ENCODE measurements at places on chromosomes 5 and 9.

- H3K4me1 ChIP-seq, result no peaks in the 10 kb centered on the region
- no peaks in the 10 kb centered on the region for H3K36me3 ChIP-seq
- no peak overlapping the region for H3K27ac ChIP-seq
- H3K4me3 ChIP-seq, result no peak overlapping the region
- no peak for DNase-seq
Observed at GRCh38 chr5:149674686-149675085, 55.4 kb upstream of the PPARGC1B start.

DNA sequence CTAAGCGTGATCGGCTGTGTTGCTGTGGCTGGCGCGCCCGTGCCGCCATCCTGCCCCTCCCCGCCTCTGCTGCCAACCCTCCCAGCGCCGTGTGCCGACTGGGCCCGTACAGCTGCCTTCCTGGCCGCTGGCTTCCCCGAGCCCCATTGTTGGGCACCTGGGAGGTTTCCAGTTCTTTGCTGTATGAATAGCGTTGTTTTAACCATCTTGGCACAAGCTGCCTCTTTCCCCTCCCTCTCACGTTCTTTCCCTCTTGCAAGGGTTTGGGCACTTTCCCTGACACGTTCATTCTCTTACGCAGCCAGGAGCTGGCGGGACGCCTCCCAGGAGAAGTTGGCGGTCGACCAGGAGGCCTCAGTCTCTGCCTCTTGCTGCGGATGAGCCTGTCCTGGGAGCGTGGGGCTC lies 43.1 kb upstream of the RXRA start:
- H3K27me3 ChIP-seq, result no peaks in the 10 kb centered on the region
- H3K4me1 ChIP-seq, result no peaks in the 10 kb centered on the region
- no peak overlapping the region for H3K4me3 ChIP-seq
- peak overlapping the region; percentile 6 for H3K27ac ChIP-seq
- H3K36me3 ChIP-seq, result no peaks in the 10 kb centered on the region
- DNase-seq, result peak; percentile 93

DNA sequence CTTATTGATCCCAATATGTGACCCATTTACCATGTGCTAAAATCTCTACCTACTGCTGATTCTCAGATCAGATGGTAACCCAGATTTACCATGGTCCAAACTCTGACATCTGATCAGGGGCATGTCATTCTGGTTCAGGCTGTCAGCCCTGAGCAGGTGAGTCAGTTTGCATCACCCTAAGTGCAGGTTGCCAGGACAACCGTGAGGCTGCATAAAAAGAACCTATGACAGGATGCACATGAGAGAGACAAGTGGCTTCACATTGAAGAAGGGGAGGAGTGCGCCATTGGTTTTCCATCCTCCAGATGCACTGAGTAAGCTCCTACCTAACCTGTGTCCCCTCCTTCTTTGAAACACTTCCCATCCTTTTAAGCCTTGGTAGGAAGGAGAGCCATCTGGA lies 801 bp upstream of the PRSS3 start:
- H3K36me3 ChIP-seq, result no peaks in the 10 kb centered on the region
- DNase-seq, result no peak
- H3K4me1 ChIP-seq, result no peaks in the 10 kb centered on the region
- H3K27ac ChIP-seq, result no peak overlapping the region

- H3K27me3 ChIP-seq, result no peaks in the 10 kb centered on the region
- DNase-seq, result no peak
- no peaks in the 10 kb centered on the region for H3K4me1 ChIP-seq
- no peaks in the 10 kb centered on the region for H3K36me3 ChIP-seq
Observed at GRCh38 chr5:98050583-98050982, 722.9 kb upstream of the RGMB start.

DNA sequence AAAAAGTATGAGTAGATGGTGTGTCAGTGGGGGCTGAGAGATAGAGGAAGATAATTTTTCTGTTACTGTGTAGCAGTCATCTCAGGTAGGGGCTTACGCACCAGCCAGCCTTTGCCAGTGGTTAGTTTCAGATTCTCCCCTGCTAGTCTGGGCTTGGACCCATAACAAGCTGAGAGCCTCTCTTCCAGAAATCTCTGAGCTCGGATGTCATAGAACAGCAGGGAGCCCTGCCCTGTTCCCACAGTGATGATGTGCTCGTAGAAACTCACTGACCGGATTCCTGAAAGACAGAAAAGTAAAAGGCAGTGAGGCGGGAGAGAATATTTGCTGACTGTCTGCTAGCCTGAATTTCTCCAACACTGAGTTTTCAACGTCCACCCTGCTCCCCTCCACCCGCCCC lies 37.2 kb downstream of the DCAF12 start:
- DNase-seq, result no peak
- peaks cover 3% of the 10 kb centered on the region for H3K4me1 ChIP-seq
- peaks cover 4% of the 10 kb centered on the region for H3K36me3 ChIP-seq
- H3K4me3 ChIP-seq, result no peak overlapping the region

DNA sequence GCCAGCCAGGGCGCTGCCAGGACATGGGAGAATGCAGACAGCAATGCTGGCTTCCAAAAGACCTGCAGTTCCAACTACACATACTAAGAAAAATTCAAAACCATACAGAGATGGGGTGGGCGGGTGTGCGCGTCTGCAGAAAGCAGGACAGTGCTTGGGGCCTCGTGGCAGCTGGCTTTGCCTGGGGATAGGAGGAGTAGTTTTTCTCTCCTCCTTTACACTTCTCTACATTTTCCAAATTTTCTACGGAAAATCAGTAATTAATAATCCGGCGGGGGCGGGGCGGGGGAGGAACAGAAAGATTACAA lies 43.6 kb upstream of the SARDH start:
- no peak overlapping the region for H3K4me3 ChIP-seq
- no peaks in the 10 kb centered on the region for H3K36me3 ChIP-seq
- no peak for DNase-seq
- no peaks in the 10 kb centered on the region for H3K4me1 ChIP-seq
- H3K27me3 ChIP-seq, result no peaks in the 10 kb centered on the region

DNA sequence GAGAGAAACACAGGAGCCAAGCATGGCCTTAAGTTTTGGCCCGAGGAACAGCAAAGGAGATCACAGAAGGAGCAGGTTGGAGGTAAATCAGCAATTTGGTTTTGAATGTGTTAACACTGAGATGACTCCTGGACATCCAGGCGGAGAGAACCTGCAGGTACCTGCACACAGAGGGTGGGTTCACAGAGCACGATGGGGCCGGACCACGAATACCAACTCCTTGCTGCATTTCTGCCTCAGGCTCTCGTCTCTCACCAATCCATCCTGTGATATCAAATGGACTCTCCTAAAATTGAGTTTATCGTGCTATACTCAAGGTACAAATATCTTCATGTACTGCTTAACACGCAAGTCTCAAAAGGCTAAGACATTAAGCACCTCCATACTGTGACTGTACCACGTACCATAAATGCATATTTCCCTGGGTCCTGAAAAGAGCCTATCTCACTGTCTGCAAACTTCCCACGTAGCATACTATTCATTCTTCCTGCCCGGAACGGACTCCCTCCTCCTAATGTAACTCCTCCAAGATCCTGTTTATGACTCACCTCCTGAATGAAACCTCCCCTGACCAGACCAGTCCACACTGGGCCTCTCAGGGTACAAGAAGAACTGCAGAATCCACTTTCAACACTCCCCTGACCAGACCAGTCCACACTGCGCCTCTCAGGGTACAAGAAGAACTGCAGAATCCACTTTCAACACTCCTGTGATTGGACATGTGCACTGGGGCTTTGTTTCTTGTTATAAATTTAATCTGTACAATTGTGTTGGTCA lies 380.8 kb upstream of the RFX3 start:
- H3K27me3 ChIP-seq, result no peaks in the 10 kb centered on the region
- no peaks in the 10 kb centered on the region for H3K36me3 ChIP-seq
- H3K4me1 ChIP-seq, result peaks cover 3% of the 10 kb centered on the region

GRCh38 chr5:25707093-25707492 lies 1062.3 kb upstream of the CDH10 start:
- no peak overlapping the region for H3K27ac ChIP-seq
- no peaks in the 10 kb centered on the region for H3K4me1 ChIP-seq
- no peaks in the 10 kb centered on the region for H3K27me3 ChIP-seq
- H3K36me3 ChIP-seq, result no peaks in the 10 kb centered on the region
- H3K4me3 ChIP-seq, result no peak overlapping the region

GRCh38 chr5:141245250-141245717 lies at the start of gene PCDHB15:
Gene PCDHB15 (plus strand): TSS chr5:141245395. CDS start chr5:141245579, 184 bp downstream.
- no peaks in the 10 kb centered on the region for H3K36me3 ChIP-seq
- H3K27me3 ChIP-seq, result no peaks in the 10 kb centered on the region
- H3K4me3 ChIP-seq, result peak within 1 kb of the TSS; percentile 48
- H3K4me1 ChIP-seq, result no peaks in the 10 kb centered on the region

DNA sequence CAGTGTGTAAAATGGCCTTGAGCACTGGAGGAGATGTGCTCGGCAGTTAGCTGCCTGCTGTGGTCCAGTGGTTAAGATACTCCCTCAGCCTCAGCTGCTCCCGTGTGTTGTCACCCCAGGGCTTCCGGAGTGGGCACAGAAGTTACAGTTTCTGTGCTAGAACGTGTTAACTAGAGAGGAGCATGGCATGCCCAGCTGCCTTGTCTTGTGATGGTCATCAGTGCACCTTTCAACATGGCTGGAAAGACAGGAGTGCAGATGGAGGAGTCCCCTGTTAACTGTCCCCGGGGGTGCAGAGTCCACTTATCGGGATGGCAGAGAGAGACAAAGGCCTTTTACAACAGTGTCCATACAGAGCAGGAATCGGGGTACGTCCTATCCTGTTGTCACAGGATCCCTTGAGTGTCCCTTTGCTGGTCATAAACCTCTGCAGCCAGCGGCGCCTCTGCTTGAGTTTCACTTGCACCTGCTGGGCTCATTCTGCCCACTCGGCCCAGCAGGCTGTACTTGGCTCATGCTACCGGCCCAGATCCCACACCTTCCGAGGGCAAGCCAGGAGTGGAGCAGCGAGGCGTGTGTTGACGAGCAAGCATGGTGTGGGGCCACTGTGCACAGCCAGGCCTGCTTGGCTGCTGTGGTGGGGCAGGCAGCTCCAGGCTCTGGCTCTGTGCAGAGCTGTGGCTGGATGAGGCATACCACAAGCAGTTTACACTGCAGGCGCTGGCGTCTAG lies 112.6 kb downstream of the EHMT1 start:
- no peak overlapping the region for H3K4me3 ChIP-seq
- H3K27ac ChIP-seq, result no peak overlapping the region
- DNase-seq, result no peak
- no peaks in the 10 kb centered on the region for H3K4me1 ChIP-seq
- H3K36me3 ChIP-seq, result peaks cover 3% of the 10 kb centered on the region

DNA sequence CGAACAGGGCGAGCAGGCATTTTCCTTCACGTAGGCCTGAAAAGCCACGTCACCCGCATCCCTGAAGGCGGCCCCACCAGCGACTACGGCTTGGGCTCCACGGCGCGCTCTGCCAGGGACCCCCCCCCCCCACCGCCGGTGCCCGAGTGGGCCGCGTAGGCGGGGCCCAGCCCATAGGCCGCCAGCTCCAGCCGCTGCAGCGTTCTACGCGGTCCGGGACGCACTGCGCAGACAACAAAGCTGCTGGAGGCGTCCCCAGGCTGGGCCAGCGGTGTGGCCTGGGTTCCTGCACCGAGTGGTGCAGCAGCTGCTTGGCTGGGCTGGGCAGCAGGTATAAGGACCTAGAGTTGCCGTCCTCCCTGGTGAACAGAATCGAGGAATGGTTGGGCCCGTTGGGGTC lies 18.3 kb upstream of the BTNL3 start:
- no peak overlapping the region for H3K4me3 ChIP-seq
- no peaks in the 10 kb centered on the region for H3K4me1 ChIP-seq
- no peak for DNase-seq
- H3K27me3 ChIP-seq, result no peaks in the 10 kb centered on the region
- H3K27ac ChIP-seq, result no peak overlapping the region

- no peaks in the 10 kb centered on the region for H3K27me3 ChIP-seq
- H3K4me1 ChIP-seq, result no peaks in the 10 kb centered on the region
- H3K36me3 ChIP-seq, result no peaks in the 10 kb centered on the region
- DNase-seq, result no peak
Observed at GRCh38 chr5:558871-559503, 34.7 kb upstream of the SLC9A3 start.

GRCh38 chr9:35929453-35929718 lies 20.1 kb downstream of the SPAAR start:
- no peak for DNase-seq
- no peak overlapping the region for H3K4me3 ChIP-seq
- no peaks in the 10 kb centered on the region for H3K27me3 ChIP-seq
- no peaks in the 10 kb centered on the region for H3K4me1 ChIP-seq
- no peak overlapping the region for H3K27ac ChIP-seq

- no peaks in the 10 kb centered on the region for H3K36me3 ChIP-seq
- no peak overlapping the region for H3K4me3 ChIP-seq
- no peak for DNase-seq
- no peaks in the 10 kb centered on the region for H3K4me1 ChIP-seq
- no peaks in the 10 kb centered on the region for H3K27me3 ChIP-seq
Observed at GRCh38 chr9:132446887-132447286, 36.9 kb downstream of the CFAP77 start.

- H3K27me3 ChIP-seq, result no peaks in the 10 kb centered on the region
- no peak overlapping the region for H3K27ac ChIP-seq
- H3K4me1 ChIP-seq, result no peaks in the 10 kb centered on the region
Observed at GRCh38 chr5:128245974-128246373, 162.4 kb downstream of the SLC12A2 start.

DNA sequence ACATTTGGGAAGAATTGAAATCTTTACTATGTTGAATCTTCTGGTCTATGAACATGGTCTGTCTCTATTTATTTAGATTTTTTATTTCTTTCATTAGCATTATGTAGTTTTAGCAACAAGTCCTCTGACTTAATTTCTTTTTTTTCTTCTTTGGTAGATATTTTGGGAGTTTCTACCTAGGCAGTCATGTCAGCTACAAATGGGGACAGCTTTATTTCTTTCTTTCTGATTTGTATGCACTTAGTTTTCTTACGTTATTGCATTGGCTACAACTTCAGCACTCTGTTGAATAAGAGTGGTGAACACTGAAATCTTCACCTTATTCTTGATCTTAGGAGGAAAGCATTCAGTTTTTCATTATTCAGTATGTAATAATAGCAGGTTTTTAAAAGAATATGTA lies 33.5 kb downstream of the SMC5 start:
- no peak overlapping the region for H3K27ac ChIP-seq
- peaks cover 2% of the 10 kb centered on the region for H3K36me3 ChIP-seq
- H3K4me3 ChIP-seq, result no peak overlapping the region
- no peak for DNase-seq

DNA sequence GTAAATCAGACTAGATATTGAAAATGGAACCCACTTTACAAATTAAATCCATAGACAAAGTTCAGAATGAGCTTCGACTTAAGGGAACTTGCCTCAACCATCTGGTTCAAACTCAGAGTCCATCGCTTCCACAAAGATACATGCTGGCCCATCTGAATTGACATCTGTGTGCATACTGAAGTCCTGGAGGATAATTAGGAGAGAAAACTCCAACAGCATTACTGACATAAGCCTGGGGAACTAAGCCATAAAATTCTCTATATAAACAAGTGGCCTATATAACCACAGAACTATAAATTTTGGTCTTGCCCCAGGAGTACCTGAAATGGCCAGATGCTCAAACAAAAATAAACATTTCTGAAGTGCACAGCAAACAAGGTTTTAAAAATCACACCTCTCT lies 94.4 kb downstream of the IZUMO3 start:
- H3K4me3 ChIP-seq, result no peak overlapping the region
- H3K36me3 ChIP-seq, result no peaks in the 10 kb centered on the region
- DNase-seq, result no peak
